ENCODE measurements at places on chromosomes 5 and 9. TPM values are rescaled to one million over a fixed set of nuclear protein-coding genes. Genes with fewer than 3 reads are reported as not detected.

The LCP2 gene
- 0.22 TPM for total RNA-seq

The FAM221B gene
- total RNA-seq, result not detected

The TOPORS gene
- total RNA-seq, result 21.1 TPM

The HCN1 gene
- not detected for total RNA-seq

All from lung microvascular endothelial cell (primary cell).